ENCODE measurements at places on chromosomes 12 and 14.

GRCh38 chr14:55671641-55672040 lies 91.6 kb downstream of the KTN1 start:
- no peak for ATAC-seq

DNA sequence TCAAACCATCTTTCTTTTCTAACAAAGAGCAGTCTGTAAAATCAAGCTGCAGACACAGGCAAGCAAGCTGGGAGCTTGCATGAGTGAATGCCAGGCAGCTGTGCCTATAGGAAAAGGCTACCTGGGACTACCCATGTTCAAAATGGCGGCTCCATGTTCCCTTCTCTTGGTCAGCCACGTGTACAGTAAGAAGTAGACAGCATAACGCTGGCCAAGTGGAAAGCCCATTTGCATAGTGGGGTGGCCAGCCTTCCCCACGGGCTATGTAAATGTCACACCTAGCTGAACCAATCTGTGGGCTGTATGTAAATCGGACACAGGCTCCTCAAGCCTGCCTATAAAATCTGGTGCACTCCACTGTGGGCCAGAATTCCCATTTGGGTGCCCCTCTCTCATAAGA lies 117.1 kb downstream of the SYT10 start:
- ATAC-seq = no peak

- ATAC-seq = no peak
Observed at GRCh38 chr14:92417759-92418158, 94.8 kb downstream of the SLC24A4 start.

- no peak for ATAC-seq
Observed at GRCh38 chr12:20150835-20151422, 217.4 kb upstream of the PDE3A start.

- ATAC-seq = no peak
Observed at GRCh38 chr12:79085106-79085682, 220.6 kb downstream of the SYT1 start.

GRCh38 chr12:51814311-51815088 lies 34.0 kb downstream of the FIGNL2 start:
- ATAC-seq = peak; percentile 79

DNA sequence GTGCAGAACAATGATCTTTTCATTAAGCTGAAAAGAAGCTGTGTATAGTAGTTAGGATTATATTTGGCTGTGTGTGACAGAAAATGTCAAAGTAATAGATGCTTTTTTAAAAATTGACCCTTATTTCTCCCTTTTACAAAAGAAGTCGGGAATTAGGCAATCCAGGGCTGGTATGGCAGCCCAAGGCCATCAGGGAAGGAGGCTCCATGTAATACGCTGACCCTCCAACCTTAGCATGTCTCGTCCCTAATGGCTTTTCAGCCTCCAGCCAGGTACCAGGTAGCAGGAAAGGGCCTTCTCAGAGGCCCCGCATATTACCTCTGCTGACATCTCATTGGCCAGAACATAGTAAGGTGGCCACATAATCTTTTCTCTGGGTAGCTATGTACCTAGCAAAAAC lies 79.7 kb downstream of the VCPKMT start:
- ATAC-seq = no peak

- no peak for ATAC-seq
Observed at GRCh38 chr14:100484531-100485267, 102.5 kb downstream of the BEGAIN start.

DNA sequence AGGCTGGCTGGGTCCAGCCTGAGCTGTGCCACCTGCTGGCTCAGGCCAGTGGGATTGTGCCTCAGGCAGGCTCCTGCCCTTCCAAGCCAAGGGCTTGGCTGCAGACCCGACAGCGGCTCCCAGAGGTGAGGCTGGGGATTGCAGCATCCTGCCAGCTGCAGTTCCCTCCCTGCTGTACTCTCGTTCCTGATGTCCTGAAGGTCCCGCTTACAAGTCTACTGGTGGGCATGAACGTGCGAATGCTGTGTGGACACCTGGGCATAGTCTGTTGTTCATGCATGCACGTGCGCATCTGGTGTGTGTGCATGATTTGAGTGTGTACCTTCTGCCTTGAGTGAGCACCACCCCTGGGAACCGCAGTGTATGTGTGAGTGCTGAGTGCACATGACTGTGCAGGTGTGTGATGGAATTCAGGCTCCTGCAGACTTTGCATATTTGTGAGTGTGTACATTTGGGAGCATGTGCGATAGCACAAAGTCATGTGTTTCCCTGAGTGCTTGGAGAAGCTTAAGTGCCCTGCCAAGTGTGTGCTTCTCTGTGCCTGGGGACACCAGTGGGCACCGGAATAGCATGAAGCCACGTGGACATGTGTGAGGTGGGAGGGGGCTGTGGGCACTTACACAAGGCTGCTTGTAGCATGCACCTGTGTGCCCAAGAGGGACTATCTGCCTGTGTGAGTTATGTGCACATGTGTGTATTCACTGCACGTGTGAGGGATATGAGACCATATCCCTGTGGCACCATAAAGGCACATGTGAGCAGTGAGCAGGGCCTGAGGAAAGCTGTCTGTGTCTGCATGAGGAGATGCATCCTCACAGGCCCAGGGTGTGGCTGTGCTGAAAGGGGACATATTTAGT lies 19.3 kb upstream of the KRT7 start:
- peak; percentile 95 for ATAC-seq

GRCh38 chr12:31906557-31907301 lies 52.5 kb upstream of the RESF1 start:
- no peak for ATAC-seq

GRCh38 chr14:71959055-71959454 lies 26.8 kb downstream of the RGS6 start:
- ATAC-seq = no peak

- ATAC-seq = no peak
Observed at GRCh38 chr12:27003421-27004381, 10.5 kb downstream of the TM7SF3 start.

GRCh38 chr12:23893611-23894010 lies 55.9 kb downstream of the SOX5 start:
- ATAC-seq = no peak

GRCh38 chr12:27635349-27635972 lies 60.8 kb upstream of the REP15 start:
- ATAC-seq = peak; percentile 50

DNA sequence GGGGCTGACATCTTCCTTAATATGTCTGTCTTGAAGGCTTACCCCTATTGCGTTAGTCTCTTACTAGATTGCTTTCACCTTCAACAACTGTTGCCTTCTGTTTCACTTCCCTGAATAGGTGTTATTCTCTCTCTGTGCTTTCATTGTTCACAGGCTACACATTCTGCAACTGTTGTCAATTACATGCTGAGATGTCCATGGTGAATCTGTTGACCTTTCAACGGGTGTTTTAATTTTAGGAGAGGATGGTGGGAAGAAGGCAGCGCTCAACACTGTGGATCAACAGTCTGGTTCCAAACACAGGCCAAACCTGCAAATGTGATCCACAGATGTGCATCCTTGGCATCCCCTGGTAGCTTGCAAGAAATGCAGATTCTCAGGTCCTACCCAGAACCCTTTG lies 101.9 kb downstream of the DACT1 start:
- ATAC-seq = no peak

GRCh38 chr12:102865821-102866615 lies 51.0 kb downstream of the PAH start:
- ATAC-seq = no peak

- peak; percentile 67 for ATAC-seq
Observed at GRCh38 chr14:61472011-61472672, 150.8 kb downstream of the PRKCH start.

GRCh38 chr12:6643569-6644256 lies 3.5 kb downstream of the ACRBP start:
- ATAC-seq = no peak

DNA sequence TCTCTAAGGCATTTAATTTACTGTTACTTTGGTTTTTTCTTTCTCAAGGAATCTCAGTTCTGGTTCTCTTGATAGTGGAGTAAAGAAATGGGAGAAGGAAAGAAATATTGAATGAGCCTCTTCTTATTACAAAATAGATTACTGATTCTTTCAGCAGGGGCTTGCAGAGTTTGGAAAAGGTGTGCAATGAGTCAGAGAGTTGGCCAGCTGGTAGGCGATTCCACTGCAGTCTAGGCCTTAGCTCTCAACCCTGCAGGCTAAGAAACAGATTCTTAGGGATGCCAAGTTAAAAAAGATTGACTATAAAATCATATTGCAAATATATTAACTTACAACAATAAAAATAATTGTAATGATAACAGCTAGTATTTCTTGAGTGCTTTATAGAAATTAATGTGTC lies 25.8 kb downstream of the NR1H4 start:
- no peak for ATAC-seq

DNA sequence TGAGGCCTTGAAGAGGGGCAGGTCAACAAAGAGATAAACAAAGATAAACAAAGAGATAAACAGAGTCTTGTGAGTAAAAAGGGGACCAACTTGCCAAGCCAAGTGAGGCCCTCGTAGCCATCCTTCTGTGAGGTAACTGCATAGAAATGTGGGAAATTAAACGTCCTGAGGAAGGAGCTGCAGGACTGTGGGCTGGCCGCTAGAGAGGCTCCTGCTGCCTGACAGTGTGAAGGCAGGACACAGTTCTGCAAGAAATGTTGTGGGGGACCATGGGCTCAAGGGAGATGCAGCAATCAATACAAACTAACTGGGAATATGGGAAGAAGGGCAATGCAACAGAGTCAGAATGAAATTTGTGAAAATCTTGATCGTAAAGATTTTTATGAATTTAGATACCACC lies 91.9 kb downstream of the SLC8A3 start:
- no peak for ATAC-seq

DNA sequence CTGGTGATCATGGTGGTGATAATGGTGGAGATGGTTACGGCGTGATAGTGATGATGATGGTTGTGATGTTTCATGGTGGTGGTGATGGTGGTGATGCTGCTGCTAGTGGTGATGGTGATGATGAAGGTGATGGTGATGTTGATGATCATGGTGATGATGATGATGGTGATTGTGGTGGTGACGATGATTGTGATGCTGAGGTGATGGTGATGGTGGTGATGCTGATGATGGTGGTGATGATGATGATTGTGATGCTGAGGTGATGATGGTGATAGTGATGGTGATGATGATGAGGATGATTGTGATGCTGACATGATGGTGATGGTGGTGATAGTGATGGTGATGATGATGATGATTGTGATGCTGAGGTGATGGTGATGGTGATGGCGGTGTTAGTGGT lies 113.2 kb upstream of the EVL start:
- no peak for ATAC-seq

DNA sequence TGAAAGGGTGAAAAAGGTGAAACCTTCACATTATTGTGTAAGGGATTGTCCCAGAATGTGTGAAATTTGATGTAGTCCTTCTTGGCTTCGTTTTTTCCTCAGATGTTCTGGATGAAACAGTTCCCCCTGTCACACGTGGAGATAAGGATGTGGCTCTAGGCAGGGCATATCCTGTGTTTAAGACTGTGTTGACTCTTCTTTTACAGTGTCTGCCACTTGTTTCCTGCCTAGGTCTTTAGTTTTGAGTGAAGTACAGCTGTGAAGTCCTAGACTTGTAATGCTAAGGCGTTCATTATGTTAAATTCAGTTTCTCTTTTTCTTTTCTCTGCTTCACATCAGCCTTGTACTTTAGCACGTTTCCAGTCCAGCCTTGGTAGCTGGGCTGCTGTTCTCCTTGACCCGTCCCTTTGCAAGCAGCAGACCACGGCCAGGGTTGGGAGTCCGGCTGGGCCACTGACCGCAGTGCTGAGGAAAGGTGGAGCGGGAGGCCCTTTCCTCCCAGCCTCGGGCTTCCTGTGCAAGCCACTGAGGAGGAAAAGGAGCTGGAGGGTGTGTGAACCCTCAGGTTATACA lies 59.1 kb downstream of the RASSF3 start:
- ATAC-seq = peak; percentile 12

- no peak for ATAC-seq
Observed at GRCh38 chr12:89983622-89984021, 275.0 kb upstream of the ATP2B1 start.

- ATAC-seq = no peak
Observed at GRCh38 chr14:53183611-53184010, 30.5 kb upstream of the DDHD1 start.

- ATAC-seq = no peak
Observed at GRCh38 chr14:99874306-99874705, 81.1 kb downstream of the EML1 start.

DNA sequence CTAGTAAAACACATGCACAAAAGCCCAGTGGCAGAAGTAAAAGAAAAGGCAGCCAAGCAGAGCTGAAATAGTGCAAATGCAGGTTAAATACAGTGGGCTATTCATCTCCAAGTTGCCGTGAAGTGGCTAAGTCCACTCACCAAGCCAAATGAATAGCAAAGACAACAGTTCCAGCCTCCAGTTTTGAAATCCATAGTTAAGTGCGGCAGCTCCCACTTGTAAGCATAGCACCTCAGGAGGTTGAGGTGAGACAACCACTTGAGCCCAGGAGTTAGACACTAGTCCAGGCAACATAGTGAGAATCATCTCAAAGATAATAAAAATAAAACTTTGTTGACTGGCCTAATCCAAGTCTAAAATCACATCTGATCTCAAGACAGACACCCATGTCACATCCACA lies 9.8 kb upstream of the PHLDA1 start:
- no peak for ATAC-seq

GRCh38 chr12:80242321-80242720 lies 143.0 kb downstream of the OTOGL start:
- ATAC-seq = no peak
